Natural killer cell (primary cell): ENCODE measurements at places on chromosomes 5 and 9. TPM values are rescaled to one million over a fixed set of nuclear protein-coding genes. Genes with fewer than 3 reads are reported as not detected.

GRCh38 chr5:81393783-81394718, at the start of gene ACOT12:
ACOT12 (minus strand) TSS chr5:81394134; CDS start chr5:81394114, 20 bp downstream.
- no peak for DNase-seq

GRCh38 chr5:145484158-145484557, 351.0 kb downstream of the PRELID2 start:
- DNase-seq = no peak

DNA sequence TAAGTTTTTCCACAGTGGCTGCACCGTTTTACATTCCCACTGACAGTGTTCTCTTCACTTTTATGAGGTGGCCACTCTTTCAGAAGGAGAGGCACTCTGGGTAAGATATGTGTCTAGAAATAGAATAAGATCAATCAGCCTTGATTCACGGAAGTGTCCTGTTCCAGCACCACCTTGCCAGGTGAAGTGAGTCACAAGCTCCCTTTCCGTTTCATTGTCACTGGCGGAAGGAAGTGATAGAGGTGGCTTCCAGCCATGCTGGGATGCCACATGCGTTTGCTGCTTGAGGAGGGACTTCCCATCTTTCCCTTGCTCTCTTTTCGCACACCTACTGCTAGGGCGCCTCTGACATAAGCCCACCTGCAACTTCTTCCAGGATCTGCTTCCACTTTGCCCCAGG, 217.1 kb downstream of the PIK3R1 start:
- DNase-seq = no peak

DNA sequence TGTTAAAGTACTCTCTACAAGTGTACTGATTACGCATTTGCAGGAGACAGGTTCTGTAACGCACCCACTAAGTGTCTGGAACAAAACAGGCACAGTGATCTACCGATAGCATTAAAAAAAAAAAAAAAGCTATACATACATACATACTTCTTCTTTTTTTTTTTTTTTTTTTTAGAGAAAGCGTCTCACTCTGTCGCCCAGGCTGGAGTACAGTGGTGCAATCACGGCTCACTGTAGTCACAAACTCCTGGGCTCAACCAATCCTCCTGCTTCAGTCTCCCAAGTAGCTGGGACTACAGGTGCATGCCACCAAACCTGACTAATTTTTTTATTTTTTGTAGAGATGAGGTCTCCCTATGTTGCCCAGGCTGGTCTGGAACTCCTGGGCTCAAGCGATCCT, 7.6 kb downstream of the KIF24 start:
- no peak for DNase-seq

GRCh38 chr5:94522117-94522516, 96.3 kb downstream of the KIAA0825 start:
- DNase-seq = no peak

DNA sequence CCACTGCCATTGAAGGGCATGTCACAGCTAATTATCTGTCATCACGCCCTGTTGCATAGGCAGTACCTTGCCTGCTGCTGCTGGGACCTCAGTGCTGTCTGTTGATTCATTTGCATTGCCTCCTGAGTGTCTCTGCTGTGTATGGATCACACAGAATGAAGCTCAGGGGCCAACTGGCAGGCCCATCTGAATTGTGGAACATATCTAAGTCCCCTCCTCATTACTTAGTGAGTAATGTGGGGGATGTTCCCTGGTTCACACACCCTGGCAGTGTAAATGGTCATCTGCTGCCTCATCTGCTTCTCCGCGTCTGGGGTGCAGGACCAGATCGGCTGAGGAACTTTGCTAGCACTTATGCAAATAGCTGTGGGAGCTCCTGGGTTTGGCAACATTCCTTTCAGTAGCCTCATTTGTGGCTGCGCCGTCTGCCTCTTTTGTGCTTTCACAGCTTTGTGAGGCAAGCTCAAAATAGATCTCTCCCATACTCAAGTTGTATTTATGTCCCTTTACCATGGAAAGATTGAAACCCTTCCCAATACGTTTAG, 25.4 kb downstream of the TYRP1 start:
- DNase-seq = no peak

- no peak for DNase-seq
Measured at GRCh38 chr9:120696551-120697230, 17.6 kb downstream of the MEGF9 start.

DNA sequence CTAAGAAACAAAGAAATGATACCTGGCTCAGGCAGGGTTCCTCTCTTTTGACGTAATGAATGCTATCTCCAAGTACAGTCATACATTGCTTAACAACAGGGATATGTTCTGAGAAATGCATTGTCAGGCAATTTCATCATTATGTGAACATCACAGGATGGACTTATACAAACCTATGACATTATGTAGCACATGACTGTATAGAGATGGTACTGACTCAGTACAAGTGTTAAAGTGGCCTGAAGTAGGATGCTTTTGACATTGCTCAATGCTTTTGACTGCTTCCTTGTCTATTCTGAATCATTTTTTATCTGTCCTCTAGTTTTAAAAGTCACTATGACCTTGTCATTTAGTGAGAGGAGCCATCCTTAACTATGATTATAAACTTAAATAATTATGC, 147.6 kb downstream of the NR2F1-AS1 start:
- no peak for DNase-seq

DNA sequence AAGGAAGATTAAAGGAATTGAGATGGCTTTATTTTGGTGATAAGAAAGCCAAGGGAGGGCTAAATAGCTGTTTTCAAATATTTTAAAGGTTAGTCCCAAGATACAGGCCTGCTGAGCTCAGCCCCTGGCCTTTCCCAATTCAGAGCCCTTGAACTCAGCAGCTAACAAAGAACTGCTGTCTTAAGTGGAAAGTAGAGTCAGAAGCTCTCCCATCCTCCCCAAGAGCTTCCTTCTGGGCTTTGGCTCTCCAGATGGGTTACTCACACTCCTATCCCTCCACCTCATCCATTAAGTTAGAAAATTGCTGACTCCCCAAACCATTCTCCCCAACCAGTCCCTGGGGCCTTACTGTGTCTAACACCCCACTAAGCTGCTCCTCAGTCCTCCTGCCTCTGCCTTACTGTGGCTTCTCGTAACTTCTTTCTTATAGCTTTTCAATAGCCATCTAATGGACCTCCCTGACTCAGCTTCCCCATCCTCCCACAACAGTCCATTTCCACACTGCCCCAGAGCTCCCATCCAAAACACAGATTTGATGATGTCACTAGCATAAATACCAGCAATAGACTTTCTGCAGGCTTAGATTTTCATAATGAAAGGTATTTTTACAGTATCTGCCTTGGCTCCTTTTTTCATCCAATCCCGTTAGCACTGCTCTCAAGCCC, 239.1 kb downstream of the ENC1 start:
- DNase-seq = no peak

- DNase-seq = no peak
Measured at GRCh38 chr9:77952635-77953328, 78.8 kb downstream of the GNAQ start.

DNA sequence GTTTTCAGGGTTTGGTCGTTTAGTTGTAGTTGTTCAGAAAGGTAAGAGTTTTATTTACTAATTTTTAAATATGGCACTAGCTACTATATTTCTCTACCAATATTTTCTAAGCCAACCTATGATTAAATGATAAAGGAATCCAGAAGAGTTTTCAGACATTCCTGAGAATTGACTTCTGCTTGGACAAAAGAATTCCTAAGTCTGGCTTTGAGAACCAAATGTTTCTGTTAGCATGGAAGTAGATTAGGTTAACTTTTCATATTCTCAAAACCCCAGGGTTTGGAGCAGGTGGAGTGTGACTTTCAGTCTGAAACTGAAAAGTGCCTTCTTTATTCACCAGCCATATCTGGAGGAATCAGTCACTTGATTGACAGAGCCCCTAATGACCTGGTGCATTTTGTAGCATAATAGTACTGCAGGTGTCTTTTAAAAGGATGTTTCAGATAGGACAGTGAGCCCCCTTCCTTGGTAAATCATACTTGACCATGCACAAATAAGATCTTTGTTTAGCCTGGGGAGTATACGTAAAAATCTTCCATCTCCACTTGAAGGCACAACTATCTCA, 457.0 kb upstream of the ZNF462 start:
- DNase-seq = no peak

DNA sequence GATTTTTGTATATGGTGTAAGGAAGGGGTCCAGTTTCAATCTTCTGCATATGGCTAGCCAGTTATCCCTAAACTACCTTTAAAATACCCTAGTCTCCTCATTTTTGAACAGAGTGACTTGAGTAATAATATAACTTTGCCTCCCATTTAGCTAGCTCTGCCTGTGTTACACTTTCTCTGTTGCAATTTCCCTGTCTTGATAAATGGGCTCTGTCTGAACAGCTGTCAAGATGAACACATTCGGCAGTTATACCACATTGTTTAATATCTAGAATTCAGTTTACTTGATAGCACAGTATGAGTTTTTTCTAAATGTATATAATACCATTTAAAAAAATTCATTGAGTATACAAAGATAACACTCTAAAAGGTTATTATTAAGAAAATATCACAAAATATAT, 562.9 kb upstream of the FTMT start:
- no peak for DNase-seq

- no peak for DNase-seq
Measured at GRCh38 chr5:4735261-4735660, 404.9 kb upstream of the ADAMTS16 start.

DNA sequence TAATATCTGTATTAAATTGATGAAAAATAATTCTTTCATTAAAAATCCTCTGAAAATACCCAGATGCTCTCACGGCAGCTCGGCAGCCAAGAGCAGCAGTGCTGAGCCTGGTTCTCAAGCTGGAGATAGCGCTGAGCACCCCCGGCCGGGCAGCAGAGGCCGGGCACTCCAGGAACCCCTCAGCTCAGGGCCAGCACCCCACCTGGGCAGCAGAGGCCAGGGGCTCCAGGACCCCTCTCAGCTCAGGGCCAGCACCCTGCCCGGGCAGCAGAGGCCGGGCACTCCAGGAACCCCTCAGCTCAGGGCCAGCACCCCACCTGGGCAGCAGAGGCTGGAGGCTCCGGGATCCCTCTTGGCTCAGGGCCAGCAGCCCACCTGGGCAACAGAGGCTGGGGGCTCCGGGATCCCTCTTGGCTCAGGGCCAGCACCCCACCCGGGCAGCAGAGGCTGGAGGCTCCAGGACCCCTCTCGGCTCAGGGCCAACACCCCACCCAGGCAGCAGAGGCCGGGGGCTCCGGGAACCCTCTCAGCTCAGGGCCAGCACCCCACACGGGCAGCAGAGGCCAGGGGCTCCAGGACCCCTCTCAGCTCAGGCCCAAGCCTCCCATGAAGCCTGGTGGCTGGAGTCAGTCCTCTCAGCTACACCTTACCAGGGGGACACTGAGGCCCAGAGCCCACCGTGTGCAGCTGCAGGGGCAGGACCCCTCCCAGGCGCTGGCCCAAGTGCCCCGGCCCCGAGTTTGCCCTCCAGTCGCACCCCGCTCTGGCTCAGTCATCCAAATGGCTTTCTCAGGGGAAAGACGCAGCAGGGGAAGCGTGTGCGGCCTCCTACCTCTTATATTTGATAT, 21.7 kb downstream of the CLPTM1L start:
- no peak for DNase-seq

- no peak for DNase-seq
Measured at GRCh38 chr5:122150215-122150614, 20.9 kb downstream of the ZNF474 start.

DNA sequence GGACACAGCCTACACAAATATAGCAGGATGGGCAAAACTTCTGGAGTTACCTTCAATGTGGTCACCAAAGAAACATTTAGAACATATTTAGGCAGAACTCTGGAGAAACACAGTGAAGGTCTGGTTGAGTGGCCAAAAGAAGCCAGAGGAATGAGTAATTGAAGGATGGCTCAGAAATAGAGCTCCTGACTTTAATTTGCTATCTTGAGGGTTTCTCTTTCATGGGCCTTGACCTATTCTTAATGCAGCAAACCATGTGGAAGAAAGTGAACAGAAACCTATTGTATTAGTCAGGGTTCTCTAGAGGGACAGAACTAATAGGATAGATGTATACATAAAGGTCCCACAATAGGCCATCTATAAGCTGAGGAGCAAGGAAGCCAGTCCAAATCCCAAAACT, 650.5 kb downstream of the ACTL7B start:
- DNase-seq = no peak

GRCh38 chr5:21244982-21245381, 1257.0 kb upstream of the CDH18 start:
- no peak for DNase-seq

DNA sequence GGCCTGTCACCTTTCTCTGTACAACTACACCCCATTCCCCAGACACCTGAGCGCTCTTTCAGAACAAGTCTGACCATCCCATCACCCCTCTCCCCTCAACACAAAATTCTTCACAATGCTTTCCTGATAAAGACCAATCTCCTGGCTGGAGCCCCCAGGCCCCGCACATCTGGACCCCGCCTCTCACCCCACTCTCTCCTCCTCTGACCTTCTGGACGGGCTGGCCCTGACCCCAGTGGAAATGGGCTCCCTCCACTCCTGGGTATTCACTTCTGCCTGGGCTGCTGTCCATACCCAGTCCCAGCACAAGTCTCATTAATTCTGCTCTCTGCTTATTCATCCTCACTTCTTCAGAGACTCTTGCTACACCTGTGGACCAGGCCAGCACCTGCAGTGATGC, 2.1 kb upstream of the SPOCK1 start:
- no peak for DNase-seq

GRCh38 chr5:35794328-35794619, 62.4 kb upstream of the IL7R start:
- no peak for DNase-seq

GRCh38 chr5:161851691-161852299, 3.9 kb downstream of the GABRA1 start:
- no peak for DNase-seq

DNA sequence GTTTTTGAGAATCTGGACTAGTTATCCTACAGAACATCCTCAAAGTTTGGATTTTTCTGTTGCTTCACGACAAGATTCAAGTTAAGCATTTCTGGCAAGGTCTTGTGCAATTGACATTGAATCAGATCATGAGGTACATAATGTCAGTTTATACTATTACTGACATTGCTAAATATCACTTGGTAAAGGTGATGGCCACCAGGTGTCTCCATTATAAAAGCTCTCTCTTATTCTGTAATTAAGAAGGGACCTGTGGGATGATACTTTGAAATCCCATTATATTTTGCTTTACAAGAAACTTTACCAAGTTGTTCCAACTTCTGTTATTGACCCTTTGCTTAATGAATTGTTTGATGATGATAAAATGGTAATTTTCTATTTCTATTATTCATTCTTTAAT, 131.0 kb upstream of the ASTN2 start:
- no peak for DNase-seq

PLCXD3 gene
- total RNA-seq = not detected

SLC36A2 gene
- not detected for total RNA-seq

TXNDC8 gene
- total RNA-seq = not detected

C5orf58 gene
- not detected for total RNA-seq

GALNT12 gene
- 9.1 TPM for total RNA-seq
